ENCODE measurements at places on chromosomes 11 and 22.

GRCh38 chr22:40216041-40216756, 38.5 kb downstream of the TNRC6B start:
- DNase-seq = no peak

DNA sequence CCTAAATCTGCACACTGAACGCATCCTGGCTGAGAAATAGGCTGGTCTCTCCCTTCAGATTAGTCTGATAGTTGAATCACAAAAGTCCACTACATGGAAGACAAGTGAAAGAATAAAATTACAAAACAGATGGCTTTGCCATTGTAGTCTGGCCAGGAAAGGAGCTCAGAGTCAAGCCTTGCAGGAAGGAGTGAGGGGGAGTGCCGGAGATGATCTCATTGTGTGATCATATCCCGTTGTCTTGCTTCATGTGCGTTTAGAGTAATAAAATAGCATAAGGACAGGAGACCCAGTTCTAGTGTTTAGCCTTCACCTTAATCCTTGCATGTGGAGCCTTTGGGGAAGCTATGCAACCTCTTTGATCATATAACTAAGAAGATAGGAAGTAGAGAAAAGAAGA, 666.7 kb upstream of the RAG2 start:
- DNase-seq = no peak

- DNase-seq = no peak
Observed at GRCh38 chr11:1731451-1732059, 18.8 kb downstream of the IFITM10 start.

DNA sequence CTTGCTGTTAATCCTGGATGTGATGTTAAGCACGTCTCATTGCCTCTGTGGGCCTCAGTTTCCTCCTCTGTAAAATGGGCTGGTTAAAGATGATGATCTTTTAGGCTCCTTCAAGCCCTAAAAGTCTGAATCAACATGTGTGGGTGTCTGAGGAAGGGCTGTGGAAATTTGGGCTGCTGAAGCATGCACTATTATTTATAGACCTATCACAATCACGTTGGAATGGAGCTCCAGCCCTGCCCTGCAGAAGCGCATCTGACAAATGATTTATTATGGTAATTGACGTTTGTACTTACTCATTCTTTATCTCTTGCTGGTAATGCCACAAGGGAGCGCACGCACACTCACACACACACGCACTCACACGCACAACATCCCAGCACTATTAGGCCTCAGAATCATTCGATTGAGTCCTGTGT, 20.4 kb downstream of the P2RX3 start:
- DNase-seq = no peak

DNA sequence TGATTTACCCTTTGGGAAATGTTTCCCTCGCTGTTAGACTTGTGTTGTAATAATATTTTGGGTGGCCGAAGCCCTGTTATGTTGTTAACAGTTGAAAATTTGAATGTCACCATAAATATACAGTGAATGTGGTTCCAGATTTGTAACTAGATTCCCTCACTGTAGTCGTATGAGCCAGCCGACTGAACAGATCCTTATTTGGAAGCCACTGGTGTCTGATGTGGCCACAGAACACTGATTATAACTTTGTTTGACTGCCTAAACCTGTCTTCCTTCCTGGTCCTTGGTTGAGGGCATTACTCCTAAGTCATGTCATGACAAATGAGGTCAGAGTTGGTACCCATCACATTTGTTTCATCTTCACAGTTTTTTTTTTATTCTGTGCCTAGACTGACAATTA, 45.4 kb downstream of the YAP1 start:
- DNase-seq = peak; percentile 30

DNA sequence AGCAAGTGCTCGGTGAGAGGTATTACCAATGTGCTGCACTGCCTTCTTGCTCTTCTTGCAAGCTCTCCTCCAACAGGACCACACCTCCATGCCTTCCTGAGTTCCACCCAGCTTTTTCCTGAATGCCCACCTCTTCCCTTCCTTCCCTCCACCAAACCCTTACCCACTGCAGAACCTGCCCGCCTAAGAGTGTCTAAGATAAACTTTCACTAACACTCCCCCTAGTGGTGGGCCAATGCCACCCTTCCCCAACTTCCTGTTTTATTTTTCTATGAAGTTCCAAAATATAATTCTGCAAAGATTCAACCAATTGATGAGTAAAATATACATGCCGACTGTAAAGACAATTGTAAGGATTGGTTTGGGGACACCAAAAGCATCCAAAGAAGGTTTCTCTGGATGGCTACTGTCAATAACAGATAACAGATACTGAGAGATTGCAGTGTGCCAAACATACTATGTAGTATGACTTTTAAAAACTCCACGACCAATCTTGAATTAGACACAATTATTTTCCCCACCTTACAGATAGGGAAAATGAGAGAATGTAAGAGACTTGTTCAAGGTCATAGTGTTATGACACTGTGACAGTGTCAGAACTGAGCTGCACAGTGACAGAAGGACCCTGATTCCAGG, 38.6 kb upstream of the BMAL1 start:
- no peak for DNase-seq

DNA sequence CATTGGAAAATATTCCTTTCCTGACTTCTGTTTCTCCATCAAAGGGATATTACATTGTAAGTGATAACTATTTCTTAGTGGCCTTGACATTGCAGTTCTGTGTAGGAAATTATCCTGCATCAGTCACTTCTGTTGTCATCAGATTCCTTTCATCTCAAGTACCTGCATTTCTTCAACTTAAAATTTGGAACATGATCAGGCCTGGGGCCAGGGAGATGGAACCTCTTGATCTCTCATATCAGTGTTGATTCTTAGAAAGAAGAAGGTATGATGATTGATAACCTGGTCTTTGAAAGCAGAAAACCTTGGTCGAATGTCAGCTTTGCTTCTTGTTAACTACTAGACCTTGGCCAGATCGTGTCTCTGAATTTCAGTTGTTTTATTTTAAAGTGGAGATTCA, 93.6 kb downstream of the NAV2 start:
- DNase-seq = no peak

DNA sequence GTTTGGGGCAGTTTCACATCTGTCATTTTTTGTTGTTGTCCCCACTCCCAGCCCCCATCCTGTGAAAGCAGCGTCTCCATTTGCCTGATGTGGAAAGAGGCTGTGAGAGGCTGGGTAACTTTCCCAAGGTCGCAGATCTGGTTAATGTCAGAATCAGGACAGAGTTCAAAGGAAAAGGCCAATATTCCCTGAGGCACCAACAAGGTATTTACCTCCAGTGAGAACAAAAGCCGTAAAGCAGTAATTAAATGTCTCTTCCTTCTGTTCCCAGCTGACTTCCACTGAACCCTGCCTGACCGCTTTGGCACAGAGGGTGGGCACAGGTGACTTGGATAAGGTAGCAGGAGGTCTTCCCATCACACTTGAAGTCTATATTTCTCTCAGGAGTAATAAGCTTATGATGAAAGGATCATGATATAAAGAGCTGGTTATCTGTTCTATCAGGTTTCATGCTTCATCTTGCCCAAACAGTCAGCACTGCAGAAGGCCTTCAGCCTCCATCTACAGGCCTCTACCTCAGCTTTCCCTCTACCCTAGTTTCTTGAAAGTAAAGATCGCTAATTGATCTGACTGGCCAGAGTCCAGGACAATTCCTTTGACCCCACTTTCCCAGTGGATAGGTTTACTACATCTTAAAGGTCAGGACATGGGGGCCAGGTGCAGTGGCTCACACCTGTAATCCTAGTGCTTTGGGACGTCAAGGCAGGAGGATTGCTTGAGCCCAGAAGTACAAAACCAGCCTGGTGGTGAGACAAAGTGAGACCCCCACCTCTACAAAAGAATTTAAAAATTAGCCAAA, 9.4 kb downstream of the C11orf91 start:
- DNase-seq = no peak

DNA sequence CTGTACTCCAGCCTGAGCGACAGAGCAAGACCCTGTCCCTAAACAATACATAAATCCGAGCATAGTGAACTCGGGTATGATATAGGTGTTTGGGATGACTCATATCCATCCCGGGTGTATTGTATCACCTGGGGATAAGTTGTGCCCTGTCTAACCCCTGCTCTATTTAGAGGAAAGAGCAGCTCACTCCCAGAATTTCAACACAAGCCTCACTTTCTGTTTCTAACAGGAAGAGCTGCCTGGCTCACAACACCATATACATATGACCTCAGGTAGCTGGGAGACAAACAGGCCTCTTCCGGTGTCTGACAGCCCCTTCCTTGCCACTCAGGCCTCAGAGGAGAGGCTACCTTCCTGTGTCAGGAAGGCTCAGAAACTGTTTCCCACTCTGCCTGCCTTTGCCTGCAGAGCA, 9.9 kb upstream of the MICALL1 start:
- no peak for DNase-seq

- DNase-seq = no peak
Observed at GRCh38 chr11:70788248-70789022, 390.1 kb downstream of the CTTN start.

GRCh38 chr11:14455648-14456430, 43.8 kb downstream of the COPB1 start:
- DNase-seq = no peak

- DNase-seq = peak; percentile 82
Observed at GRCh38 chr11:34358258-34358727, 483 bp upstream of the ABTB2 start.

- no peak for DNase-seq
Observed at GRCh38 chr11:44868021-44868420, 82.7 kb downstream of the TP53I11 start.

- DNase-seq = peak; percentile 12
Observed at GRCh38 chr22:49765951-49766350, 61.7 kb downstream of the BRD1 start.

DNA sequence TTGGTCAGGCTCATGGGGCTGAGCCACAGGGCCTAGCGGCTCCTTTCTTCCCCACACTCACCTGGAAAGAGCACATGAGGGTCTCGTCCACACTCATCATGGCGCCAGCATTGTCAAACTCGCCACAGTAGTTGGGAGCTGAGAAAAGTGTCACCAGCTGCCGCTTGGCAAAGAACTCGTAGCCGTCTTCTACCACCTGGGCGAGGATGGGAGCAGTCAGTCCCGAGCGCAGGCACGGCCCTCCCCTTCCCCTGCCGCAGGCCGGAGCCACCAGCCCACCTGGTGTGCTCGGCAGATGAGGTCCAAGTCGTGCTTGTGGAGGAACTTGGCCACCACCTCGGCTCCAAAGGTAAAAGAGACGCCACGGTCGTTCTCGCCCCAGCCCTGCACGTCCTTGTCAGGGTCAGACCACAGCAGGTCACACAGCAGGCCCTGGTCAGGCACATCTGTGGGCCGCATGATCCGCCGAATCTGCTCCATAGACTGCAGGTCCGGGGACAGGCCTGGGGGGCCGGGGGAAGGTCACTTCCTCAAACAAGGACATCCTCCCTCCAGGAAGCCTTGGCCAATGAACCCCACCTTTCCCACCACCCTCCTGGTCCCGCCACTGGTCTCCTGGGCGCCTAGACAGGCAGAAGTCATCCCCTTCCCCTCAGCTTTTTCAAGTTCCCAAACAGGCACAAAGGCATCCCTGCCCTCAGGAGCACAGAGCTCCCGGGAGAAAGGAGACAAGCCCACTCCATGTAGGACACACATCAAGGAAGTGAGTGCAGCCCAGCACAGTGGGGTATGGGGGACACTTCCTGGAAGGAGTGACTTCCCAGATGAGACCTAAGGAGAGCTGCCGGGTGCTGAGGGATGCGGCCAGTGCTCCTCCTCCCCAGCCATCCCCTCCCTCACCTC, 2.7 kb downstream of the PPP1CA start:
- no peak for DNase-seq

GRCh38 chr11:7422544-7423331, 62.6 kb upstream of the OLFML1 start:
- no peak for DNase-seq

- no peak for DNase-seq
Observed at GRCh38 chr11:75334976-75335375, 16.5 kb downstream of the ARRB1 start.

DNA sequence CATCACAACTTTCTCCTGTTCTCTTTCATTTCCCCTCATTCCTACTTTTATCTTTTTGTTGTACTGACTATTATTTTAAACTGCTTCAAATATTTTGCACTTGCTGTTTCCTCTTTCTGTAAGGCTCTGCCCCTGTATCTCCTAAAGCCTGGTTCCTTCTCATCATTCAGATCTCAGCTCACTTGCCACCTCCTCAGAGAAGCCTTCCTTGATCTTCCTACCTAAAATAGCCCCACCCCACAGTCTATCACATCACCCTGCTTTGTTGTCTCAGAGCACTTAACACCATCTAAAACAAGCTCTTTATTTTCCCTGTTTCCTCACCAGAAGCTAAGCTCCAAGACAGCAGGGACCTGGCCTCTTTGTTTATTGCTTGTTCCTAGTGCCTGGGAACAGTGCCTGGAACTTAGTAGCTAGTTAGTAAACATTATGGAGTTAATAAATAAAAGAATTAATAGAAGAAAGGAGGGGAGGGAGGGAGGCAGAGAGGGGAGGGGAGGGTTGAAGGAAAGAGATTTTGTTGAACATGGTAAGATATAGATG, 2.5 kb upstream of the STK33 start:
- DNase-seq = no peak

DNA sequence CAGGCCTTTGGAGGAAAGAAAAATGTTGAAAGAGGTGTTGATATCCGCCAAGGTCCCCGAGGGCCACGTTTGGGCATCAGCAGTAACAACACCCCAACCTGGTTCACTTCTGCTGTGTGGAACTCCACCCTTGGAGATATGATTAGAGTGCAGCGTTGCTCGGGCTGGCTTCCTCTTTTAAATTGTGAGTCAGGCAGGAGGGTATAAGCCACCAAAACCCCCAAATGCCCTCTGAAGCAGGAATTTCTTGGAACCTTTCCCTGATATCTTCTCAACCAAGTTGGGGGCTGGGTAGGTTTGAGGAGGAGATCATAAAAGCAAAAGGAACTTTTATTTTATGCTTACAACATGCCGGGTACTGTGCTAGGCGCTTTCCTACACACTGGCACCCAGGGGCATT, 6.4 kb upstream of the C11orf96 start:
- DNase-seq = no peak

GRCh38 chr22:33896154-33896553, 24.1 kb downstream of the LARGE1 start:
- no peak for DNase-seq
